ENCODE measurements at places on chromosomes 7 and 10.

DNA sequence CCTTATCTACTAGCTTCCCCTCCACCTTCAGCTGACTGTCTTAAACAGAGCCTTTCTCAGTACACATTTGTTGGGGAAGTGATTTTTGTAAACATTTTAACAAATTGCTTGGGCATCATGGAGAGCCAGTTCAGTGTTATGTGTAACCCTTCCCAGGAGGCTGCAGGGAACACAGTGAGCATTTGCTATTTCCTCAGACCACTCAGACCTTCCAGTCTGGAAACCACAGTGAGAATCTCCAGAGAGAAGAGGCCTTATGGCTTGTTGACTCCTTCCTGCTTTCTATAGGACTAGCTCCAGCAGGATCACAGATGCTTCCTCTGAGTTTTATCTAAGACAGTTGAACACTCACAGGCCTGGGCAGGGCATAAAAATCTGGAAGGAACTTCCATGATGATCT lies 409.8 kb upstream of the NPVF start:
- no peak for DNase-seq

GRCh38 chr10:103072276-103072675 lies 120.8 kb downstream of the NT5C2 start:
- DNase-seq, result no peak

DNA sequence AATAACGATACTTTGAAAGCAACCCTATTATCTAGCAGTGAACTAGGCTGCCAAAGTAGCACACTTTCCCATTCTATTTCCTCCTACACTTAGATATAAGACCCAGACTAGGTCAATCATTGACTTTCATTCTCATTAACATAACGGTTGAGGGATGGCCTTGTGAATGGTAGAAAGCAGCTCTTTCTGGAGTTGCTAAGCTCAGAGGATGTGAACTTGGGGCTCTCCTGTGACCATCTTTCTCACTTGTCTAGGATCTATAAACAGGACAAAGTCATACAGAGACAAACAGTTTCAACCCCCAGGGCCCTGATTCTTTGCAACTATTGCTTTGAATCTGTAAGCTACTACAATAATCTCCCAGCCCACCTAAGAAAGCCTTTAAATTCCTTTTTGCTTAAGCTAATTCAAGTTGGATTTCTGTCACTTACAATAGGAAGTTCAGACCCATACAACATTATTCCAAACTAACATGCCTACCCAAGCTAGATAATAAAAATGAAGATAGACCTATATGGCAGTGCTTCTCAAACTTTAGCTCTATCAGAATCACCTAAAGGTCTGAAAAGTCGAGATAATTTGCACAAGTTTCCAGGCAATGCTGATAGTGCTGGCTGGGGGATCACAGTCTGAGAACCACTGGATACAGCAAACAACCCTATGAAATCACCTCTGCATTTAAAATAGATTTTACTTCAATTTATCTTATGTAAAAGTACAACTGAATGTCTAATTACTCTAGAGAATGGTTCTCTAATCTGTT lies 16.7 kb downstream of the P4HA1 start:
- DNase-seq, result no peak

GRCh38 chr7:14551310-14551709 lies 351.2 kb downstream of the DGKB start:
- DNase-seq, result no peak

Data from iris pigment epithelial cell (primary cell).